ENCODE measurements at places on chromosomes 16 and 17. TPM values are rescaled to one million over a fixed set of nuclear protein-coding genes. Genes with fewer than 3 reads are reported as not detected.

- no peak for DNase-seq
These were observed 126.3 kb downstream of the ZNF778 start for GRCh38 chr16:89343501-89344457.

DNA sequence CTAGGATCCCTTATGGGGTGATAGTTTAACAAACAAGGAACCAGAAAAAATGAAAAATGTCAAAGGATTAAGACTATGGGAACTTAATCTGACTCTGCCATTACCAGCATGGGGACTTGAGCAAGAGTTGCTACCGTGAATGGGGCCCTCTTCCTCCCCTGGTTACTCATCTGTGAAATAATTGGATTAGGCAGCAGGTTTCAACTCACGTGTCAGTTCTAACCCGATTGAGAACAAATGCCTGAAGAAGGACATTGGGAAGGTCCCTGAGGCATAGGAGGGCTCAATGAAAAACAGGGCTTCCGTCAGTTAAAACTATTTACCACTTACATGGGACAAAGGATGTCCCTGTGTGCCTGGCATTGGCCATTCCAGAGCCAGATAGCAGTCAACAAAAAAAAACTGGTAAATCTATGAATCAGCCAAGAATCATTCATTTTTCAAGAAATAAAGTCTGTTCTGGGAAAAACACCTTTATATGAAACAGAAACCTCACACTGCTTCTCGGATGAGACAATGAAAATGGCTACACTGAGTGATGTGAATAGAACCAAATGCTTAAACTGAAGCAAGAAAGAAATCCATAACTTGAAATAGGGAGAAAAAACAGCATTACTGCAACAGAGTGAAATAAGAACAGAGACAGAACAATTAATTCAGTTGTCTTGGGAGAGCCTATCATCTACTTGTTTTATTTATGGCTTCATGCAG is 104.3 kb downstream of the ADAMTS18 start:
- DNase-seq = no peak

Gene ATXN7L3
- 72.4 TPM for total RNA-seq

Gene TMEM220
- 9.4 TPM for total RNA-seq

Gene VASN
- total RNA-seq = 5.7 TPM

- DNase-seq = no peak
These were observed 806.2 kb upstream of the EEF2KMT start for GRCh38 chr16:5903832-5904231.

DNA sequence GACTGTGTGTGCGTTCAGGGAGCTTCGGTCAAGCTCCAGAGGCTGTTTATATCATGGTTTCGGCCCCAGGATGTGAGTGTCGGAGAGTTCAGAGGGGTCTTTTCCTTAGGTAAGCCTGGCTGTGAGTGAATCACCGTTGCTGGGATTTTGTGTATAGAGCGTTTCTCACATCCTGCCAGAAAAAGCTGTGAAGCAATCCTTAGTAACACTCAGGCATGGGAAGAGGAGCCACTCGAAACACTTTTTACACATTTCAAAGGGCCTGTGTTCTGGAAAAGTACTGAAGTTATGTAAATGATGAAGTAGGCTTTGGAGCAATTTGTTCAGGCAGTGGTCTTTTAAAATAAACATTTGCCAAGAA is 662 bp downstream of the PGS1 start:
- no peak for DNase-seq

- DNase-seq = no peak
These were observed 14.6 kb upstream of the SPHK1 start for GRCh38 chr17:76369804-76370203.

DNA sequence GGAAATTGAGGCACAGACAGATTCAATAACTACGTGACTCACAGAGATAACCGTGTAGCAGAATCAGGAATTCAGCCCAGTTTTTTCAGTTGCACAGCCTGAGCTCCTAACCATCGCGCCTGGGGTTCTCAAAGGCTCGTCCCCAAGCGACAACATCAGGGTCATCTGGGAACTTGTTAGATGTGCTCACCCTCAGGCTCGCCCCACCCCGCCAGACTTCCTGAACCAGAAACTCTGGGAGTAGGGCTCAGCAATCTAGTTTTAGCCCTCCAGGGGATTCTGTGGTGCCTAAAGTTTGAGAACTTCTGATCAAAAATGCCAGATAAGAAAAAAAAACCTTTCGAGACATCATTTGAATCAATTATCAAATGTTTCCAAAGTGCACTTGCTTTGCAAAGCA is 559.8 kb downstream of the WWOX start:
- DNase-seq = no peak

GRCh38 chr17:75308732-75309629 is 19.7 kb upstream of the SLC25A19 start:
- DNase-seq = no peak

GRCh38 chr17:45111850-45112249 is 20.5 kb downstream of the PLCD3 start:
- DNase-seq = no peak

GRCh38 chr17:62906881-62907280 is 59.2 kb upstream of the TANC2 start:
- DNase-seq = no peak

Gene SLFN12
- 33.2 TPM for total RNA-seq

GRCh38 chr17:8628172-8628571 is 2.4 kb downstream of the MYH10 start:
- no peak for DNase-seq

GRCh38 chr16:83940630-83941378 is 12.2 kb upstream of the OSGIN1 start:
- no peak for DNase-seq
